ENCODE measurements at places on chromosomes 4 and X.

- no peak for DNase-seq
Measured at GRCh38 chrX:40062525-40063155, 35.1 kb downstream of the BCOR start.

- no peak for DNase-seq
Measured at GRCh38 chr4:139848028-139848427, 182.4 kb downstream of the MGST2 start.

DNA sequence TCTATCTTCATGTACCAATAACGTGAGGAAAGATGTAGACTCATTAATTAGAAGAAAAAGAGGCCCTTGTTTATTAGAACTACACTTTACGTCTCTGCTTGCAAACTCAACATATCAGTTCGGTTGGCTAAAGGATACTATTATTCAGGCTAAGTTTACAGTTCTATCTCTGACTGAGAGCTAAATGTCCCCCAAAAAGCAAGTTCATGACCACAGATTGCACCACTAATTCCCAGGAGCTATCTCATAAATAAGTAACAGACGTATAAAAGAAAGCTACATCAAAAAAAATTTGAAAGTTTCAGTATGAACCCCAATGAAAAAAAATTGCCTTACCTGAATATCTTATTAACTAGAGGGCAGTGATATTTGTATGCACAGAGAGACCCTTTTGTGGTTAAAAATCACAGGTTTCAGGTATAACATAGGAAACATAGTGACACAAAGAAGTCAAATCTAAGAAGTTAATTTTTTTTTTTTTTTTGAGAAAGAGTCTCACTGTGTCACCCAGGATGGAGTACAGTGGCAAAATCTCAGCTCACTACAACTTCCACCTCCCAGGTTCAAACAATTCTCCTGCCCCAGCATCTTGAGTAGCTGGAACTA lies 128.9 kb downstream of the MAB21L2 start:
- DNase-seq = no peak

GRCh38 chrX:38811515-38812243 lies 10.4 kb downstream of the MID1IP1 start:
- no peak for DNase-seq

DNA sequence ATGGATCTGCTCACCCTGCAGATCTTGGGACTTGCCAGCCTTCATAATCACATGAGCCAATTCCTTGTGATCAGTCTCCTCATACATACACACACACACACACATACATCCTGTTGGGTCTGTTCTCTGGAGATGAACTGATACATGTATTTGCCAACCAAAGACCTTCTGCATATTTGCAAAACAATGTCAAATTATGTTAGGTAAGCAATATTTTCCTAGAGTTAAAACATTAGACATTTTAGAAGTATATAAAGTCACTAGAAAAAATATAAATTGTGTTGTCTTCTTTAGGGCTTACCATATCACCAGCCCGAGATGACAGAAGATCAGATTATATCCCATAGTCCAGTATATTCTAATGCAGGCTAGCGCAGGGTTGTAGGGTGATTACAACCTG lies 156.0 kb downstream of the DCHS2 start:
- no peak for DNase-seq

- DNase-seq = no peak
Measured at GRCh38 chr4:68218044-68218443, 27.4 kb downstream of the TMPRSS11B start.

DNA sequence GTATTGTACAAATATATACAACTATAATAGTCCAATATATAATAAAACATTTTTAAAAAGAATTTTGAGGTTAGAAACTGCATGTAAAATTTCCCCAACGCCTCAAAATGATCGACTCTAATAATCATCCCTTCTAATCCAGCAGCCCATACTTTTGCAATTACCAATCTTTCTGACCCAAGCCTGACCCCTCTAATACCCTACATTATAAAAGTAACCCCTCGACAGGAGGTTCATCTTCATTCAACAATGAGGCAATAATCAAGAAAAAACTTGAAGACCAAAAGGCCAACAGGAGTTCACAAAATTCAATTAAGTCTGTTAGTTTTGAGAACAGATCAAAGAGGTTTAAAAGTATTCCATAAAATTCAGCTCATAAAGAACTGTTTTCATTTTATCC lies 393.5 kb downstream of the GPM6A start:
- no peak for DNase-seq

- no peak for DNase-seq
Measured at GRCh38 chr4:47073647-47074046, 42.3 kb downstream of the GABRB1 start.

- no peak for DNase-seq
Measured at GRCh38 chr4:4818415-4819212, 40.9 kb upstream of the MSX1 start.

DNA sequence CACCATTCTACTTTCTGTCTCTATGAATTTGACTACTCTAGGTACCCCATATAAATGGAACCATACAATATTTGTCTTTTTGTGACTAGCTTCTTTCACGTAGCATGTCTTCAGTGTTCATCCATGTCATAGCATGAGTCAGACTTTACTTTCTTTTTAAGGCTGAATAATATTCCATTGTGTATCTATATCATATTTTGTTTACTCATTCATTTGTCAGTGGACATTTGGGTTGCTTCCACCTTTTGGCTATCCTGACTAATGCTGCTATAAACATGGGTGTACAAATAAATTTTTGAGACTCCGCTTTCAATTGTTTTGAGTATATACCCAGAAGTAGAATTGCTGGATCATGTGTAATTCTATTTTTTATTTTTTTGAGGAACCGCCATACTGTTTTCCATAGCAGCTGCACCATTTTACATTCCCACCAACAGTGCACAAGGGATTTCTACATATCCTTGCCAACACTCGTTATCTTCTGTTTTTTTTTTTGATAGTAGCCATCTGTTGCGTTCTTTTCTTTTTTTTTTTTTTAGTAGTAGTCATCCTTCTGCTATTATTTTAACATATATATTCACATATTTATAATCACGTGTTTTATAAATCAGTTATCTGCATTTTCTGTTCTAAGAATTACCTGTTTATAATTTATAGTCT lies 158.0 kb upstream of the MED14 start:
- no peak for DNase-seq

DNA sequence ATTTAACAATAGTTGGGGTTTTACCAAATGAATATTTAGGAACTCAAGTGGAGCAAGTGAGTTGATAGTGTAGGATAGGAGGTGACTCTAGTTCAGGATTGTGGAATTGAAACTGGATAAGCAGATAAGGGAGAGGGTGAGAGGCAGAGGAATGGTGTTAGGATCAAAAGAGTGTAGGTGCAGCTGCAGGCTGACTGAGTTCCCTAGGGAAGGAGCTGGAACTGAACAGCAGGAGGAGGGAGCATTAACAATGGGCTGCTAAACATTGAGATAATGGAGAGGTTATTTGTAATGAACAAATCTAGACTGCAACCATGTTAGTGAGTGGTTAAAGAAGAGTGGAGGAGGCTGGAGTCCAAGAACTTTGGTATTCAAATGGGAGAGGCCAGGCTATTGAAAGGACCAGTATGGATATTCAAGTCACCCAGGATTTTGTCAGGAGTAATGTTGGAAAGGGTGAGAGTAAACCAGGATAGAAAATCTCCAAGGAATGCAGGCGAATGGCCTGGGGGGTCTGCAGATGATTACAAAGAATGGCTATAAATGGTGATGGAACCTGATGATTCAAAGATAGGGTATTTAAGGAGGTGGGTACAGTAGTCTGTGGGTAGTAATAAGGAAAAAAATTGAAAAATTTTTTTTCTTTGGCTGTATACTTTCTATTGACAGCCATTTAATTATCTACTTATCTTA lies 497.1 kb upstream of the TENM3 start:
- no peak for DNase-seq

- DNase-seq = no peak
Measured at GRCh38 chr4:130747842-130748241, 1651.9 kb downstream of the C4orf33 start.

- no peak for DNase-seq
Measured at GRCh38 chr4:188728359-188728758, 589.1 kb downstream of the TRIML1 start.

- no peak for DNase-seq
Measured at GRCh38 chr4:79164907-79165610, 160.8 kb downstream of the NAA11 start.

DNA sequence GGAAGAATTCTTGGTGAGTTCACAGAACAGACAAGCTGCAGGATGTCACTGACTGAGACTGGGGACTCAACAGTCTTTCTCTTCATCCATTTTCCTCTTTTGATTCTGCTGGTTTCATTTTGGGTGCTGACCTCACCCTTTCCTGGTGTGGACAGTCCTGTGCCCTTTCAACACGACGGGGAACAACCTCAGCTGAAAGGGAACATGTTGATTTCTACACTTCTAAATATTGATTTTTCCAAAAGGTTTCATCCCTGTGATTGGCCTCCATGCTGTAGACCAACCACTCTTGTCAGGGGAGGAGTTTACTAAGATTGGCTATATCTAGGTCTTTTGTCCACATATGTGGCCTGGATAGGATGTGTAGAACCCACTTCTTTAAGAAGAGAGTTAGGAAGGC lies 91.8 kb downstream of the SLC4A4 start:
- no peak for DNase-seq

- DNase-seq = no peak
Measured at GRCh38 chr4:44313702-44314101, 134.9 kb downstream of the KCTD8 start.

- no peak for DNase-seq
Measured at GRCh38 chrX:134013092-134013497, 27.7 kb upstream of the GPC3 start.

DNA sequence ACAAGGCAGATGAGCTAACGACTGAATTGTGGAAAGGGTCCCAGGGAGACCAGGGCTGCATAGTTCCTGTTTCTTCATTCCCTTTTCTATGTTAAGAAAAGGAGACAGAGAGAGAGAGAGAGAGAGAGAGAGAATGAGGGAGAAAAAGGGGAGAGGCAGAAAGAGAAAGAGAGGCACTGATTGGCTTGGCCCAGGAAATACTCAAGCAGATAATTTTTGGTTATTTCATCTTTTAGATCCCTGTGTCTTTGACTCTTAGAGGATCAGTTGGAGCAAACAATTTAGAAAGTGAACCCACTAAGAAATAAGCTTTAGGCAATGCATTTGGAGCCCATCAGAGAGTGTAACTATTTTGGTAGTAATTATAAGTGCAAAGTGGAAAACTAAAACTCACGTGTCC lies 103.4 kb downstream of the CEP44 start:
- no peak for DNase-seq

- DNase-seq = no peak
Measured at GRCh38 chr4:17816142-17816541, 5.4 kb downstream of the NCAPG start.

DNA sequence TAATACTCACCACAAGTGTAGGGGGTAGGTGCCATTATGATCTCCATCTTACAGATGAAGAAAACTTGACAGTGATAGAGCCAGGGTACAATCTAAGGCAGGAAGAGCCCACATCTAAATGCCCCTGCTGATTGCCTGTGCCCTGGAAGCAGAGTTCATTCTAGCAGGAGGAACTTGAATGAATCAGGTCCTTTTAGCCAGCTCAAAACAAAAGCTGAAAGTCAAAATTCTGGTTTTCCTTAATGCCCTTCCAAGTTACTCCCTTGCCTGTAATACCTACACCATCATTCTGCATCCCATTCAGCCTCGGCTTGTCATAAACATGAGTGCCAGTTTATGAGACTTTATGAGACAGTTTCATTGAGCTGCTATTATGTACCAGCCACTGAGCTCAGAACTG lies 89.6 kb downstream of the SCD5 start:
- DNase-seq = no peak

- DNase-seq = no peak
Measured at GRCh38 chr4:128979934-128980333, 113.4 kb downstream of the SCLT1 start.

DNA sequence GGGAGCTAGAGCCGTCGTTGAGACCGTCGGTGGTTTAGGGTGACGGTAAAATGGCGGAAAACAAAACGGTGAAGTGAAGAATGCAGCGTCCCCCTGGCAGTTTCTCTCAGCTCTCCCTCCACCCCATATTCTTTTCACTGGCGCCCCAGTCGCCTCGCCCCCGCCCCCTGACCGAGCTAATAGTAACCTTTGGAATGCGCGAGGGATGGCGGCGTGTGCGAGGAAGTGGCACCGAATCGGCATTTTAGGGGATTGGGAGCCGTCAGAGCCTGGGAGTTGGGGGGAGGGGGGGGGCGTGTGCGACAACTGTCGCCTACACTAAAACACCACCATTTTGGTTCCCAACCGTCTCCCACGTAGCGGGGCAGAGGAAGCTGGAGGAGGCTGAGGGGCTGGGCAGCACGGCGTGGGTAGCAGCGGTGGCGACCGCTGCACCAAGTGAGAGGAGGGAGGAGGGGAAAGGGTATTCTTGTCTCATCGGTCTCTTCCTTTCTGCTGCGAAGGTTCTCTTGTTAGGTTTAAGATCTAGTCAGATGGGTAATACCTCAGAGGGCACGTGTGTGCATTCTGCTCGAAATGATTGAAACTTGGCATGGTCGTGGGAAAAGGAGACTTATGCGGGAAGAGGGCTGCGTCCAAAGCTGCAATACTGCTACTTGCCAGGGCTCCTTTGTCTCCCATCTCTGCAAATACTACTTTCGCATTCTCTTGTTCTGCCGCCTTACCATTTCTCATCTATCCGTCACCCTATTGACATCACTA lies 840 bp downstream of the ZNF711 start:
- no peak for DNase-seq

DNA sequence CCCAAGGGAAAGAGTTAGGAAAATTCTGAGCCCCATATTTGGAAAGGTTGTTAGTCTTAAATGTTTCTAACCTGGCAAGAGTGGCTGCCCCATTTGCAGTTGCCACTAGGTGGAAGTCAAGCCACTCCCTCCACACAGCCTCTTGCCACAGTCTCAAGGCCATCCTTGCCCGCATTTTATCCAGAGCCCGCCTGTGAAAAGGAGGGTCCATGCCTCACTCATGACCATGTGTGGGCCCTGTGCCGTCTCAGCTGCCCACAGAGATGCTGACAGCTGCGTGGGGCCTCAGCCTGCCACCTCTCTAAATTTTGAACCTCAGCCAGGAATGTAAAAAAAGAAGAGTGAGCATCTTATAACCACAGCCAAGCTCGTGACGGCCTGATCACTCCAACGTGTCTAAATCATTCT lies 201.5 kb upstream of the FAM241A start:
- DNase-seq = no peak

DNA sequence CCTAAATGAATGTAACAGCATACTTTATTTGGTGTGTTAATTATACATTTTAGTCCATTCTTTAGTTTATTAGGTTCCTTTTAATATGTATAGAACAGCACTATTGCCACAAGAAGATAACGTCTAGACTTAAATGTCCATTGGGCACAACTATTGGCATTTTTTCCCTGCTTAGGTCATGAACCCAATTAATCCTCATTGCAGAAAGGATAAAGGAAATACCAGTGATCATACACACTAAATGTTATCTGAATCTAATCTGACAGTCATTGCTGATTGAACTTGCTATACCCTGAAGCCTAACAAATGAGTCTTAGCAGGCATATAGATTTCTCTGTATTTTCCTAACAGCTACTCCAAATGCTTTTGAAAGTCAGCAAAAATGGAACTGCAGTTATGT lies 2250.0 kb upstream of the AGA start:
- DNase-seq = no peak

- no peak for DNase-seq
Measured at GRCh38 chrX:11465648-11466411, 172.6 kb downstream of the AMELX start.

Measured in stimulated activated CD8-positive, alpha-beta memory T cell treated with anti-CD3 and anti-CD28 coated beads, Interleukin-15, amount 100 ng/mL, for 4 hours (primary cell).